ENCODE measurements at places on chromosomes 11 and 22.

- DNase-seq = peak; percentile 54
These were observed 6.1 kb downstream of the THY1 start for GRCh38 chr11:119416606-119417580.

GRCh38 chr22:48376428-48376827 lies 1451.2 kb downstream of the BRD1 start:
- DNase-seq = no peak

- DNase-seq = no peak
These were observed 92.1 kb downstream of the PARVA start for GRCh38 chr11:12469451-12469850.

DNA sequence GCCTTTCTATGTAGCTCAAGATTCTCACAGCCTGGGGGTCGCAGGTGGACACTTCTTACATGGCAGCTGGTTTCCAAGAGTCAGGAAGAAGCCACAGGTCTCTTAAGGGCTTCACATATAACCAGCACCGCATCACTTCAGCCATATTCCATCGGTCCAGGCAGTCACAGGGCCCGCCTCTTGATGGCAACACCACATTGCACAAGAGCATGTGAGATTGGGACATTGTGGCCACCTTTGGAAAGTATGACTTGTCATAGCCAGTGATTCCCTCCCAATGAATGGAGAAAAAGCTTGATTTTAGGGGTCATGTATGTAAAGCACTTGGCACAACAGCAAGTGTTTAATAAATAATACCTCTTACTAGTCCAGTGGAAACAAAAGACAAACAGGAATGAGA lies 98.3 kb downstream of the NCAM1 start:
- no peak for DNase-seq

DNA sequence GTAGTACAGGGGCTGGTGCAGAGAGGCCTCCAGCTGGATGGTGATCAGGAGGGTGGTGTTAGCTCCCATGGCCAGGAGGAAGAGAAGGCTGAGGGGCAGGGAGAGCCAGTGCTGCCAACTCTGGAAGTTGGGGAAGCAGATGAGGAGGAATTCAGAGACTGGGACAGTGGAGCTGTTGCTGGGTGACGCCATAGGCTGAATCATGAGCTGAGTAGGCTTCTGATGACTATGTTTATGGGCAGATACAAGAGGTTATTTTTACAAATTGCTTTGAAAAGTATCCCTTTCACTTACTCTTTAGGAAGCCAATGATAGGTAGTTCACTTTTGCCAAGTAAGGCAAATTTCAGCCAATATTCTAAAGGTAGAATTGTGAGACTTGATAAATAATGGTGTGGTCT lies 3.1 kb downstream of the OR56A1 start:
- DNase-seq = no peak

GRCh38 chr11:58358969-58359368 lies at the start of gene OR5B17:
TSS of gene OR5B17 (minus strand) at chr11:58359069. CDS start at chr11:58359069, 0 bp downstream.
- DNase-seq = no peak

GRCh38 chr22:24380220-24380904 lies 47.0 kb upstream of the ADORA2A start:
- no peak for DNase-seq

DNA sequence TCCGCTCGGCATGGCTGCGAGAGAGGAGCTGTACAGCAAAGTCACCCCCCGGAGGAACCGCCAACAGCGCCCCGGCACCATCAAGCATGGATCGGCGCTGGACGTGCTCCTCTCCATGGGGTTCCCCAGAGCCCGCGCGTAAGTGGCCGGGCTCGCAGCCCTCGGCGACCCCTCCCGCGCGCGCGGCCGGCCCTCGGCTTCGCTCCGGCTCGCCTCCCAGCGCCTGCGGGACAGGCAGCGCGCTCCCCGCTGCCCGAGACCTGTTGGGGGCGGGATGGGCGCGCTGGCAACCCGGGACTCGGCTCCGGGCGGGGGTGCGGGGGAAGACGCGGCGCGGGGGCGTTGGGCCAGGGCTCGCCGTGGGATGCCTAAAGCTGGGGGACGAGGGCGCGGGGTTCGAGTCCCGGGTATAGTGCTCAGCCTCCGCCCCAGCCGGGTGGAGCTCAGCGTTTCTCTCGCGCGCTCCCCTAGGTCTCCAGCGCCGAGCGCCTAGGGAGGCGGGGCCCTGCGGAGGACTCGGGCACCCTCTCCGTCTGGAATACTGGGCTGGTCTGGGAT lies 630 bp downstream of the UBASH3B start:
- DNase-seq = no peak

- DNase-seq = peak; percentile 9
These were observed 26.0 kb downstream of the SLC22A6 start for GRCh38 chr11:62958547-62959421.

- DNase-seq = no peak
These were observed 154.2 kb upstream of the NAV2 start for GRCh38 chr11:19558189-19558986.

- DNase-seq = no peak
These were observed 44.6 kb downstream of the YAP1 start for GRCh38 chr11:102154806-102155205.

- peak; percentile 78 for DNase-seq
These were observed 15.6 kb upstream of the INCENP start for GRCh38 chr11:62108017-62108750.

GRCh38 chr22:23772315-23772648 lies 367 bp upstream of the MMP11 start:
- DNase-seq = no peak

DNA sequence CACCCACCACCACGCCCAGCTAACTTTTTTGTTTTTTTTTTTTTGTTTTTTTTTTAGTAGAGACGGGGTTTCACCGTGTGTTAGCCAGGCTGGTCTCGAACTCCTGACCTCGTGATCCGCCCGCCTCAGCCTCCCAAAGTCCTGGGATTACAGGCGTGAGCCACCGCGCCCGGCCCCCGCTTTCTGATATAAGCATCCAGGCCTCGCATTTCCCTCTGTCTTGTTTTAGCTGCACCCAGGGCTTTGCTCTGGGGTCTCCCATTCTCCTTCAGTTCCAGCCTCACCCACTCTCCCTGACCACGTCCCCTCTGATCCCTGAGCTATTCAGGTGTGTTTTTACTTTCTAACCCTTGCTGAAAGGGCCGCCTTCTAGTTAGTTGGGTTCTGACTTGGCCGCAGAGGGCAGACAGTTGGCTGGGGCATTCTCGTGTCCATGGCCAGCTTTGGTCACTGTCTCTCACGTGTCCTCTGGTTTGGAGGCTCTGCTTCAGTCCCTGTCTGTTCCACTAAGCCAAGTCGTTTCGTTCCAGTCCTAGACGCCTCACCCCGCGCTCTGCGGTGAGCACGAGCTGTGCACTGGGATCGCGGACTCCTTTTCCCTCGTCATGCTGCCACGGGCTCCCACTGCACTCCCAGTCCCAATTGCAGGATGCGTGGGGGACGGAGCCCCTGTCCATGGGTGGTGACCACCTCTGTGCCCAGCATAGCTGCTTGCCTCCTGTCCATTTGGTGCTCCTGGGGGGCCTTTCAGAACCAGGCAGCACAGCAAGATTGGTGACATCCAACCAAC lies 6.0 kb upstream of the TNNT3 start:
- DNase-seq = no peak

GRCh38 chr11:58963551-58964104 lies 24.3 kb downstream of the GLYATL1 start:
- DNase-seq = peak; percentile 90

DNA sequence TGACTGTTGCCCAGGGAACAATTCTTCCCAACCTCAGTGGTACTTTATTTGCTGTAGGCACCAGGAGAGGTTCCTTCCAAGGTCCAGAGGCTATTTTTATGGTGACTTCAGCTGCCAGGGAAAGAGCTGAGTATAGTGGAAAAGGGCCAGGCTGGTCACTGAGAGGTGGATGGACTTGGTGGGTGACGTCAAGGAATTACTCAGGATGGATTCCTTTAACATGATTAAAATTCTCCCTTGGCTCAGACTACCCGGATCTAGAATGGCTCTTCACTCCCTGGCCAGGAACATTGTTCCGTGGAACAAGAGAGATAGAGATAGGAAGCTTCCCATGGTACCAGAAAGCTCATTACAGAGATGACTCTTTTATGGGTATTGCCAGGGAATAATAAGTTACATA lies 8.7 kb upstream of the CALCA start:
- peak; percentile 27 for DNase-seq

DNA sequence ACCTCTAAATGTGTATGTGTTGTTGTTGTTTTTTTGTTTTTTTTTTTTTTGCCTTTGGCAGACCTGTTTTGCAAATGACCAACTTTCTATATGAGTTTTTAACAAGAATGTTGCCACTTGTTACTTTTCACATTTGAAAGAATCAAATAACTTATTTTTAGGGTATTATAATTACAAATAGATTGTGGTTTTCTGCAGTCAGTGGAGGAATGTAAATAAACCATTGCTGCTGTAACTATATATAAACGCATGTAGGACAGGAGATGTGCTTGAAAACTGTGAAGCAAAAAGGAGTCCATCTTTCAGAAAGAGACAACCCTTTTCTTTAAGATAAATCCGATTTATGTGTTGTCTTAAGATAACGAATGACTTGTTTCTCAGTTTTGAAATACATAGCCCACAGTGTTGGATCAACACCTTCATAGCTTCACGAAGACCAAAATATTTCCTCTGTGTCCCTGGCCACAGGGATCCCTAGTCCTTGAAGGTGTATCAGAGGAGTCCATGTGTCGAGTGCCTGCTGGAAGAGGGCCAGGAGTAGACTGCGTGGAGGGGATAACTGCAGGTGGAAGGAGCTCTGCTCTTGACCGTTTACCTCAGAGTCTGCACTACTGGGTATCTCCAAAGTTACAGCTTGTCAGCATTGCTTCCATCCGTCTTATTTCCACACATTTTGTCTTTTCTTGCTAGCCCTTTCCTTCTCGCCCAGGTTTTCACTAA lies 24.7 kb downstream of the TNRC6B start:
- no peak for DNase-seq

GRCh38 chr11:19191530-19192169 lies 10.1 kb downstream of the CSRP3 start:
- no peak for DNase-seq

- DNase-seq = no peak
These were observed 57.8 kb downstream of the PISD start for GRCh38 chr22:31604137-31604705.

DNA sequence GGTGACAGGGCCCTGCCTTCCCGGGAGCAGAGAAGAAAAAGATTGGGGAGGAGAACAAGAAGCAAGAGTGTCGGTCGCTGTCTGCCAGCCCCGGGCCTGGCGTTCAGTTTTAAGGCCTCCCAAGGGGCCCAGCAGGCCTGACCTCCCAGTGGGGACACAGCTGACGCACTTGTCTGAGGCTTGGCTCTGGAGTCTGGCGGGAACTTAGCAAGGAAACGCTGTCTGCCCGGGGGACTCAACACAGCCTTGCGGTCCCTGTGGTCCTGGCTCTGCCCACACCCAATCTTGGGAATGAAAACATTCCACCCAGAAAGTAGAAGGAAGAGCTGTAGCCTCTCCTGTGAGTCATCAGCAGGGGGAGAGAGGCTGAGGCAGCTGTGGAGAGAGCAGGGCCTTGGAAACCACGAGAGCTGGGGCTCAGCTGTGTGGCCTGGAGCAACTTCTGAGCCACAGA lies 54.4 kb downstream of the TRAF6 start:
- DNase-seq = peak; percentile 95
